ENCODE measurements at places on chromosomes 2 and 18.

DNA sequence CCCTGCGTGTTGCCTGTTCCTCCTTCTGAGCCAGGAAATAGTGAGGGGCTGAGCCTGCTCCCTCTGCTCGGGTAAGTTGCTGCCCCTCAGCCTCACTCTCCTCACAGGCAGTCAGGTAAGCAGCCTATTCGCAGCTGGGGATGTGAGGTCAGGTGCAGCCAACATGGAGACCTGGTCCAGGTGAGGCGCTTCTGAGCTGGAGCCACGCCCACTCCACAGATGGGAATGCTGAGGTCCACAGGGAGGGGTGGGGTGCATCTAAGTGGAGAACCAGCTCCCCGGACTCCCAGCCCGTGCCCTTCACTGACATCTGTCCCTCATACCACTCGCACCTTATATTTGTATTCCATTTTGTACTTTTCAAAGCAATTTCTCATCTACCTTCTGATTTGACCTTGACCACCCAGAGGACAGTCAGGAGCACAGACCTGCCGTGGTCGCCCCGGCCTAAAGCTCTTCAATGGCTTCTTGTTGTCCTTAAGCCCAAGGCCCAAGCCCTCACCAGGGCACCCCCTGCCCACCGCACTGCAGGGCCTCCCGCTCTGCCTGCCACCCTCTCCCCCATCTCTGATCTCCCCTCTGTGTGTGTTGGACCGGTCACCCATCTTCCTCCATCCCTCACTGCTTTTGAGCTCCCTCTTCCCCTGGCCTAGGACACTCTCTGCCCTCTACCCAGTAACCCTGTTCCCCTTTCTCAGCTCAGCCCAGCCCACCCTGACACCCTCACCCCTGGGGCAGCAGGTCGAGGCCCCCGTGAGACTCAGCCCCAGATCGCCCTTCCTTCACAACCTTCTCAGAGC lies 49.2 kb upstream of the TAF1B start:
- no peak for DNase-seq

- DNase-seq: peak; percentile 42
These were observed 31.0 kb downstream of the IL37 start for GRCh38 chr2:112941753-112942653.

DNA sequence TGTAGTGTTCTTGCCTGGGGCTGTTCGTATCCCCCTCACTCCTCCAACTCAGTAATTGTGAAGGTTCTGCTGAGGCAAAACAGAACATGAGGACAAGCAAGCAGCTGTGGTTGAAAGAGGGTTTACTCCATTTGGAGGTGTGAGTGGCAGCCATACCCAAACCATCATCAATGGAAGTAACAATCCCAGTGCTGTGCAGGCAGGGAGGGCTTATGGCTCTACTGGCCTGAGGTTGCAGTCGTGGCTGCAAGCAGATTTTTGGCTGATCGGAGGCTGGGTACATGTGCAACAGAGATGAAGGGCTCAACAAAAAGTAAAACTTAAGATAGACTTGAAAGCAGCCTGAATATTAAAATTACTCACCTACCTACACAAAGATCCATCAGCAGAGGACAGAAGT lies 13.2 kb downstream of the SRSF7 start:
- DNase-seq: no peak

DNA sequence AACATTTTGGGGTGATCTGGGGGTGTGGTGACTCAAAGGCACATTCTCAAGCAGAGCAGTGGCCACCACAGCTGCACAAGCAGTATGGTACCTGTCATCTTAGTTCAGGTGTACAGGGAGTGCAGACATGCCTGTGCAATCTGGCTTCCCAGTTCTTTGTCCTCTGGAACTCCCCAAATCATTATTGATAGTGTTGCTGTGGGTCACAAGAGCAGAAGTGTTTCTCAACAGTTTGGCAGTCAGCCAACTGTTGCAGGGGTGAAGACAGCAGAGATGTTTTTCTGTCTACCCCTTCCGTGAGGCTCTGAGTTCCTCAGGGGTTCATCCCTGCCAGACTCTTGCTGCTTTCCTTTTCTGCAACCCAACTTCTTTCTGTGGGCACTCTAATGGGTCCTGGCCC lies 206.5 kb upstream of the ZSWIM2 start:
- DNase-seq: no peak

DNA sequence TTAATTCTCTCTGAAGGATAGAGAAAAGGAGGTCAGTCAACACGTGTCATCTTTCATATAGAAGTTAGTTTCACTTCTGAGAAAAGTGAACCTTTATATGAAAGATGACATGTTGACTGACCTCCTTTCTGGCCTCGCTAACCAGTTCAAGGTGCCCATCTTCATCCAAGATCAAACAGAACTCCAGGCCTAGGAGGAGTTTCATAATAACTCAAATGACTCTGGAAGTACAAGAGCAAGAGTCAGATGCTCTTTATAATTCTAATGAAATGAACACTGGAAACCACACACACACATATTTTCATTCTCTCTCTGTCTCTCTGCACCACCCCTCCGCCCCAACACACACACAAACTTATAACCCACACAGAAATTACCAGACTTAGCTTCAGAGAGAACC lies 16.3 kb downstream of the ANKRD44 start:
- DNase-seq: no peak

- DNase-seq: no peak
These were observed 249.1 kb upstream of the SIX2 start for GRCh38 chr2:45258311-45258710.

GRCh38 chr2:74525717-74526648 lies at the start of gene DQX1:
DQX1 (minus strand) TSS chr2:74526231; CDS start chr2:74525729, 502 bp downstream.
- no peak for DNase-seq

DNA sequence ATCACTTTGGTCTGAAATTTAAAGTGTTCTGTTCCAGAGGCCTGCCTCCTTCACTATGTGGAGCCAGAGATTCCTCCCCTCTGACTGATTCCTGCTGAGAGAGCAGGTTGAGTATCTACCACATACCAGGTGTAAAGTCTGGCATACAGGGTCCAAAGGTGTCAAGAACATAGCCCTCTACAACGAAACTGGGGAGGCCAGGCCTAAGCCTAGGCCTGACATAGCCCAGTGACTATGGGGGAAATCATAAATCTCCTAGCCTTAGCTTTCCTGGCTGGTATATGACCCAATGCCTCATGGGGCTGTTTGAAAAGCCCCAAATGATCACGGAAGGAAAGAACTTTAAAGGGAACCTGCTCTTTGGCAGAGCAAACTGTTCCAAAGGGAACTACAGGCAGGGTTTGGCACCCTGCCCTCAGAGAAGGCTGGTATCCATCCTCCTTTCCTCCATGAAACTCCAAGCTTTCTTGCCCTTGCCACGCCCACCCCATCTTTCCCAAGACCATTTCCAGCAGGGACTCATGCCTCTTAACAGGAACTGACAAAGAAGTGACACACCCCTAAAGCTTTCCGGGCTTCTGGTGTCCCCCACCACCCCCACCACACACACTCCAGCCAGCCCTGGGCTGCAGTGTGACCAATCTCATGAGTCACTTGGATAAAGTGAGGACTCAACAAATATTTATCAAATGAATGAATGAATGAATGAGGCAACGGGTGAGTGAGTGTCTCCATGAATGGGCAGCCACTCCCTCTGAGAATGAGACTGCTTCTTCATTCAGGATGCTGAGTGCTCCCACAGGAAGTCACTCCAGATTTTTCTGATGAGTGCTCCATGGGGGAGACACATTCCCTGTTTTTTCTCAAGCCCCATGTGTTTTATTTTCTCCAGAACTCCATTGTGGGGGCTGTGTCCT lies 114.5 kb upstream of the STPG4 start:
- DNase-seq: no peak

DNA sequence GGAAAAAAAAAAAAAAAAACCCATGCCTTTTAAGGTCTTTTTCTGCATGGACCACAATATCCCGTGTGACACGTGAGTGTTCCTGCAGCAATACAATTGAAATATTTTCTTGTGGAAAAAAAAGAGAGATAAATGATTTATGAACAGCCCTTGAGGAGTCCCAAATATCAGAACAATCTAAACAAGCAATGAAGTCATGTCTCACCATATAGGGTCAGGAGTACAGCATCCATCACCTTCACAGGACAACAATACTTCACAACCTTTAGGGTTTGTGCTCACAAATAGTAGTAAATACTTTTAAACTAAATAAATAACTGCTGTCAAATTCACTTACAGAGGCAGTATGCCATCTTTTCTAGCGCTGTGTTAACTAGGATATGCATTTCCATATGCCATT lies 87.9 kb downstream of the ZEB2 start:
- no peak for DNase-seq

DNA sequence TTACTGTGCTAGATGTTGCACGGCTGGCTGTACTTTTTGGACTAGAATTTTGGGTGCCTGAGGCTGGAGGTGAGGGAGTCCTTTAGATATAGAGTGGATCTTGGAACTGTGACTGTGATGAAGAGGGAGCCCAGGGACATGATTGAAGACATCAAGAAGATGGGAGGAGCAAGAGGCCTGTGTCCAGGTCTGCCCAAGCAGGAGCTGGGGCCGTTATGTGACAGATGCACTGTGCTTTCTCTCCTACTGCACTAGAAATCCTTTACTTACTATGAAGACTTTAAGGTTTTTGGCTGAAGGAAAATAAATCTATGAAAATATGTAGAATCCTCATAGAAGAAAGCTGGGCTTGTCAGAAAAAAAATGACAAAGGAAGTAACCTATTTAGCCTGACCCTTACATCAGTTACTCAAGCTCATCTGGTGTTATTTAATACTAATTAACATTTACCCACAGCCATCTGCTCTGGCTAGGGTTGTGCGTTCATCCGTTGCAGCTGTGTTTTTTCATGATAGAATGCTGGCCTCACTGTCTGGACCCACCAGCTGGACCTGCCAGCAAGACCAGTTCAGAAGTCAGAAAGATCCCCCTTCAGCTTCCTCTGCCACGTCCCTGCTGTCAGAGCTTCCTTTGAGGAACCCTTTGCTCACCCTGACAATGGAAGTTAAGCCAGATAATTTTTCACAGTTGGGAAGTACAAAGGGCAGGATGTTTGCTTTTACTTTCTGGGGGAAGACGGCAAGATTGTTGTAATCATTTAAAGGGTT lies 16.7 kb downstream of the TSN start:
- DNase-seq: no peak

GRCh38 chr18:11096411-11096810 lies 53.0 kb downstream of the PIEZO2 start:
- DNase-seq: no peak
